HAP-1 (cell line): ENCODE measurements at places on chromosomes 1 and 21.
A peak's percentile ranks its signal among the peaks of the same experiment; 100 is the strongest.

DNA sequence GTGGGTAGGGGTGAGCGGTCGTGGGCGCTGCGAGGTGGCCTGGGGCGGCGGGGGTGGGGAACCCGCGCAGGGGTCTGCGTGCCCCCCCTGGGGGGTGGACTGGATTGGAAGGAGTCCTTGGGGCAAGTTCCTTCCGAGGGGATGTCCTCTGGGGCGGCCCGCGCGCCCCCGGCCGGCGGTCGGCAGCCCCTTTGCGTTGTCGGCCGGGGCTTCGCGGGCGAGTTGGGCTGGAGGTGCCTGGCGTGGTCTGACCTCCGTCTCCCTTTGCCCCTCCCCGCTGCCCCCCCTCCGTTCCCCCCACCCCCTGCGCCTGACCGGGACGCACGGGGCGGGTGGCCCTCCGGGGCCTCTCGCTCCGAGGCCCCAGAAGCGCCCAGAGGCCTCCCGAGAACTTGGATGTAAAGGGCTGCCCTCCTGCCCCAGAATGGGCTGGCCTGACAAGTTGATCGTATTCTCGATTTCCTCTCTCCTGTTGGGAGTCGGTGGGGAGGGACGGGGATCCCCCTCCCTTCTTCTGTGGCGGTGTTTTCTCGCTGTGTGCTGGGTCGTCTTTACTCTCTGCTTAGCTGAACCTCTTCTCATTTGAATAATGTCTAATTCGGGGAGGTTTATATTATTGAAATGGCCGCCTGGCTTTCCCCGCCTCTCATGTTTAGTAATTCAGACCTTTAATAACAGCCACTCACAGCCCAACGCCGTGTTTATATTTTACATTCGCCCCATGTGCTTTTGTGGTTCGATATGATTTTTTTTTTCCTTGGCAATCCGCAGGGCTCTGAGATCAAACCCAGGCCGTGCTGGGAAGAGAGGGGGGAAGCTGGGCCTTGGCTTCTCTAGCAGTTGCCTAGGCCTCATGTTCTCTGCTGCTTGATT lies 1.3 kb downstream of the POU2F1 start:
- peak; percentile 67 for DNase-seq

DNA sequence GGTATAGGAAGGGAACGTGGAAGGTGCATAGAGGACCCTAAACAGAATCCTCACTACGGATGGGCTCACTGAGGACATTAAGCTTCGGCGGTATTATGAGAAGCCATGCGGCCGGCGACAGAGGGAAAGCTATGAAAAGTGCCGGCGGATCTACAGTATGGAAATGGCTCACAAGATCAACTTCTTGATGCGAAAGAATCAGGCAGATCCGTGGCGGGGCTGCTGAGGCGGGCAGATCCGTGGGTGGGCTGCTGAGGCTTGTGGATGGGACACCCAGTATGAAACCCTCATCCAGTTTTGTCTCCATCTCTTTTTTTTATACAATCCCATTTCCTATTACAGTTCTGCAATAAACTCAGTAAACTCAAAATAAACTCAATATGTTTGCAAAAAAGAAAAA lies 95.8 kb downstream of the CRB1 start:
- no peak for DNase-seq

GRCh38 chr1:20983297-20983889 lies 193.3 kb downstream of the EIF4G3 start:
- DNase-seq, result no peak

GRCh38 chr1:2921970-2922686 lies 99.1 kb upstream of the ACTRT2 start:
- DNase-seq, result no peak

- DNase-seq, result no peak
These were observed 212.9 kb downstream of the DNM3 start for GRCh38 chr1:172054172-172054571.

DNA sequence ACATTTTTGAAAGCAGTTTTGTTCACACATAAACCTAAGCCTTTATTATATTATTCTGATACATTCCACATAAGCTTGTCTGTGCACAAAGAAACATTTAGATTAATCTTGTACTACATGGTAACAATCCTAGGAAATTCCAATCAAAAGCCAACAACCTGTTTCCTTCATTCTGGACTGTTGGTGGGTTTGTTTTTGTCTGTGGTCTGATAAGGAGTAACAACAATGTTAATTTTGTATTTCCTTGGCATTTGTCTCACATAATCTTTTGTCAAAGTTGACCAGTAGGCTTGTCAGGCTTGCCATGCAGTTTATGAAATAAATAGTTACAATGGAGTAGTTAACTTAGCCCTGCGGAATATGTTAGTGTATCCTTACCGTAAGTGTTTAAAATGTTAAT lies 183.3 kb downstream of the DHRS3 start:
- DNase-seq, result no peak

GRCh38 chr1:3319874-3320245 lies 134.6 kb upstream of the ARHGEF16 start:
- DNase-seq, result peak; percentile 76

GRCh38 chr1:219900201-219900600 lies 28.2 kb downstream of the SLC30A10 start:
- DNase-seq, result no peak

- DNase-seq, result no peak
These were observed 53.8 kb upstream of the NUF2 start for GRCh38 chr1:163267962-163268361.

- no peak for DNase-seq
These were observed 18.0 kb downstream of the BMP8A start for GRCh38 chr1:39509360-39510009.

GRCh38 chr1:109914587-109915240 lies 4.1 kb downstream of the CSF1 start:
- DNase-seq, result no peak

DNA sequence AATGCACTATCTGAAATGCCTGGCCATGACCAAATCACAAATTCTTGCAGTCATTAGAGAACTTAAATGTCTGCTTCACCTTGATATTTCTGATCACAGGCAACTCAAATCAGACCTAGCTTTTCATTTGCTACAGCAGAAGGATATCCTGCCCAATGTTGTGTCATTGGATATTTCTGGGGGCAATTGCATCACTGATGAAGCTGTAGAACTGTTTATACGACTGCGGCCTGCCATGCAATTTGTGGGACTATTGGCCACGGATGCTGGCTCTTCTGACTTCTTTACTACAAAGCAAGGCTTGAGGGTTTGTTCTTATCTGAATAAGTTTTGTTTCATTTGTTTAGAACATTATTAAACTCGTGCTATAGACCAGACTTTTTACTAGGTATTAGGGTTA lies 14.9 kb downstream of the ZYG11A start:
- no peak for DNase-seq
